ENCODE measurements at places on chromosomes 6 and 20. TPM values are rescaled to one million over a fixed set of nuclear protein-coding genes. Genes with fewer than 3 reads are reported as not detected.

Gene CLDN20
- 9.0 TPM for total RNA-seq

Gene TRPC4AP
- 45.6 TPM for total RNA-seq

Gene TINAG
- not detected for total RNA-seq

Gene HTR1E
- 0.16 TPM for total RNA-seq

Gene TIAM2
- 5.9 TPM for total RNA-seq

Gene WFDC5
- total RNA-seq, result not detected

Gene RIPPLY2
- total RNA-seq, result 1.9 TPM

Gene CYP24A1
- total RNA-seq, result 1.1 TPM

Gene COL9A1
- 0.39 TPM for total RNA-seq

Gene NTSR1
- 0.36 TPM for total RNA-seq

Gene FRK
- 0.33 TPM for total RNA-seq

Gene SLC35F1
- total RNA-seq, result 26.0 TPM

Gene CCN6
- total RNA-seq, result 0.27 TPM

Gene SEL1L2
- total RNA-seq, result not detected

Gene RAB44
- total RNA-seq, result 0.54 TPM

Gene ARHGAP40
- not detected for total RNA-seq

Gene NRSN1
- 4.8 TPM for total RNA-seq

Gene NEU1
- total RNA-seq, result 43.1 TPM

Gene RUNX2
- total RNA-seq, result 3.3 TPM

Gene GRM1
- 0.66 TPM for total RNA-seq

Gene CPNE5
- 2.0 TPM for total RNA-seq

Gene LAMA4
- 344 TPM for total RNA-seq

Gene CST4
- total RNA-seq, result not detected

Gene MLN
- not detected for total RNA-seq

Gene HDAC2
- 95.8 TPM for total RNA-seq

Gene PAX1
- 0.34 TPM for total RNA-seq

Gene COL12A1
- 0.63 TPM for total RNA-seq

Gene ID4
- 0.53 TPM for total RNA-seq
